ENCODE measurements at places on chromosomes 4 and X.

- no peak for DNase-seq
Measured at GRCh38 chrX:136858007-136858756, 22.3 kb downstream of the RBMX start.

- no peak for DNase-seq
Measured at GRCh38 chr4:61277785-61278760, 77.9 kb downstream of the ADGRL3 start.

DNA sequence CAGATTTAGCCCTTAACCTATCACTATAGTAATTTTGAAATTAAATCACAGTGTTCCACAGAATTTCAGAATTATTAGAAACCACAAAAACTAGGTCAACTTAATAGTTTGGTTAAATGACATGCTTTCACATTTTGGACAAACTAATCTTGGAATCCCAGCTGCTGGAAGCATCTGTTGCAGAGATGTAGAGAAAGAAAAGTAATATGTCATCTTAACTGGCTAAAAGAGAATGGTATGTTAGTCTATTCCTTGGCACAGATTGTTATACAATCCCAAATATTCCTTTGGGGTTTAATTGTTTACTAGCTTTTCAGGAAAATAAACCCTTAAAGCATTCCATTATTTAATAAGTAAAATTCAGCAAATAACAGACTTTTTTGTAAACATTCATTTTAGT is 519.9 kb downstream of the IL15 start:
- no peak for DNase-seq

DNA sequence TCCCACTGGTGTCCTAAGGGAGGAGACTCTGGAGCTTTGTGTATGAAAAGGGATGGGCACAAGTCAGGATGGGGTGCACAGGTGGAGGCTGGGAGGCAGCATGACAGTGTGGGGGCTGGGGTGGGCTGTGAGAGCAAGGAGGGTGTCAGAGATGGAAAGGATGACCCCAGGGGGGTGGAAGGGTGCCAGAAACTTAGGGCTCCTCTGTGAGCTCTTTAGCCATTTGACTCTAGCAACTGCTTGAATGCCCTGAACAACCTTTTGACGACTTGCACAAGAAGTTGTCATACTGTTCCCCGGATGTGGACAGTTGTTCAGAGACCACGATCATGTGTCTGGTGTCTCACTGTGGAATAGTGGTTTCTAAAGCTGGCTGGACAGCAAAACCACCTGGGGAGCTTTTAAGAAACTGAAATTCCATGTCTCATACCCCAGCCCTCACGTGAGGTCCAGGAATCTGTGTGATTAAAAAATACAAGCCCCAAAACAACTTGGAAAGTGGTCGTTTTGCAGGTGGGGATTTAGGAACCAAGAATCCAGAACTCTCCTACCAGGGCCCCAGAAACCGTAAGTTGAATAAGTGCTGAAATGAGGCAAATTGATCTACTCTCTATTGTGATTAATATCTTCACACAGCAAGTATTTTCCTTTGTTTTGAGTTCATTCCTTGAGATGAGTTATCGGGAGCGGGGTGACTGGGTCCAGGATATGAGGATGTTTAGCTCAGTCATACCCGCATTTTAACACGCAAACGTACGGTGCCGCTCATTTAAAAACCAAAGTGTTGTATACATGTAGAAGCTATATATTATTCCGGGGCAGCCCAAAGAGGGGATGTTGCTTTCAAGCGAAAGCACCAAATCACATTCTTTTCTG is 3.4 kb downstream of the RHOH start:
- DNase-seq = peak; percentile 69

DNA sequence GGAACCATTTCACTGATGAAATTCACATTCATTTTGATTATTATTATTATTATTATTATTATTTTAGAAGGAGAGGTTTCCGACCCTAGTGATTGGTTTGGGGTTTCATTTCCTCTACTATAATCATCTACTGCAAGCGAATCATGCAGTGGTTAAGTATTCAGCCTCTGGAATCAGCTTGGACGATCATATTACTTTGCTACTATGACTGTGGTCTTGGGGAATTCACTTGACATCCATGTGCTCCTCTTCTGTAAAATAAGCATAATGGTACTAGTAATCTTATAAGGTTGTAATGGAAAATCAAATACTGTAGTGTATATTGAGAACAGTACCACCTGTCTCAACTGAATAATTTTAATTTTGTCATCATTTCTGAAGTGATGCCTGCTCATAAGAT is 132.1 kb upstream of the SLC4A4 start:
- no peak for DNase-seq
